Endothelial cell of umbilical vein (primary cell): ENCODE measurements at places on chromosomes 3 and 15. TPM values are rescaled to one million over a fixed set of nuclear protein-coding genes. Genes with fewer than 3 reads are reported as not detected.

GRCh38 chr3:66539466-66539989, 38.7 kb upstream of the LRIG1 start:
- no peak for DNase-seq

GRCh38 chr3:187063286-187064121, 75.8 kb downstream of the RPL39L start:
- no peak for DNase-seq

P2RY13 gene
- not detected in 2 replicates for total RNA-seq

- no peak for DNase-seq
Observed at GRCh38 chr3:172840913-172841312, 90.4 kb downstream of the ECT2 start.

- DNase-seq, result no peak
Observed at GRCh38 chr3:148150141-148150540, 547.6 kb upstream of the AGTR1 start.
